Activated CD4-positive, alpha-beta T cell treated with anti-CD3 and anti-CD28 coated beads, Interleukin-2, amount 50 U/mL, for 24 hours (primary cell): ENCODE measurements at places on chromosomes 2 and 18.

- DNase-seq = no peak
These were observed 102.4 kb downstream of the LDLRAD4 start for GRCh38 chr18:13320891-13321425.

DNA sequence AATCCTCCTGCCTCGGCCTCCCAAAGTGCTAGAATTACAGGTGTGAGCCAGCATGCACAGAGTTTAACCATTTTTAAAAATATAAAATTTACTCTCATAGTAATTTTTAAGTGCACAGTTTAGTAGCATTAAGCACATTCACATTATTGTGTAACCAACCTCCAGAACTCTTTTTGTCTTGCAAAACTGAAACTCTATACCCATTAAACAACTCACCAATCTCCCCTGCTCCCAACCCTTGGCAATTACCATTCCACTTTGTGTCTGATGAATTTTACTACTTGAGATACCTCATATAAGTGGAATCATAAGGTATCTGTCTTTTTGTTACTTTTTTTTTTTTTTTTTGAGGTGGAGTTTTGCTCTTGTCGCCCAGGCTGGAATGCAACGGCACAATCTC is 112.5 kb downstream of the BMPR2 start:
- DNase-seq = no peak

DNA sequence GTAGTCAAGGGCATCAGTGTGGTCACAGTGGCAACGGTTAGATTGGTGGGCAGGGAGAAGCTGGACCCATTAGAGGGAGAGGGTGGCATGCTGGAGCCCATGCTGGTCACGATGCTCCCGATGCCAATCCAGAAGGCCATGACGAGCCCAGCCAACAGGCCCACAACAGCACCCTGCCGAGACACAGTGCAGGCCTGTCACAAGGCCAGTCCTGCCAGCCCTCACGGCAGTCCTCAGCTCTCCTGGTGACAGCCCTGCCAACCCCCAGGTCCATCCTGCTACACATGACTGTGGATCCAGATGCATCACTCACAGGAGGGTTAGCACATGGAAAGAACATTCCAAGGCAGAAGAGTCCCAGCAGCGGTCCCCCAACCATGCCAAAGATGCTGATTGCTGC is 10.2 kb upstream of the ATRAID start:
- DNase-seq = no peak

DNA sequence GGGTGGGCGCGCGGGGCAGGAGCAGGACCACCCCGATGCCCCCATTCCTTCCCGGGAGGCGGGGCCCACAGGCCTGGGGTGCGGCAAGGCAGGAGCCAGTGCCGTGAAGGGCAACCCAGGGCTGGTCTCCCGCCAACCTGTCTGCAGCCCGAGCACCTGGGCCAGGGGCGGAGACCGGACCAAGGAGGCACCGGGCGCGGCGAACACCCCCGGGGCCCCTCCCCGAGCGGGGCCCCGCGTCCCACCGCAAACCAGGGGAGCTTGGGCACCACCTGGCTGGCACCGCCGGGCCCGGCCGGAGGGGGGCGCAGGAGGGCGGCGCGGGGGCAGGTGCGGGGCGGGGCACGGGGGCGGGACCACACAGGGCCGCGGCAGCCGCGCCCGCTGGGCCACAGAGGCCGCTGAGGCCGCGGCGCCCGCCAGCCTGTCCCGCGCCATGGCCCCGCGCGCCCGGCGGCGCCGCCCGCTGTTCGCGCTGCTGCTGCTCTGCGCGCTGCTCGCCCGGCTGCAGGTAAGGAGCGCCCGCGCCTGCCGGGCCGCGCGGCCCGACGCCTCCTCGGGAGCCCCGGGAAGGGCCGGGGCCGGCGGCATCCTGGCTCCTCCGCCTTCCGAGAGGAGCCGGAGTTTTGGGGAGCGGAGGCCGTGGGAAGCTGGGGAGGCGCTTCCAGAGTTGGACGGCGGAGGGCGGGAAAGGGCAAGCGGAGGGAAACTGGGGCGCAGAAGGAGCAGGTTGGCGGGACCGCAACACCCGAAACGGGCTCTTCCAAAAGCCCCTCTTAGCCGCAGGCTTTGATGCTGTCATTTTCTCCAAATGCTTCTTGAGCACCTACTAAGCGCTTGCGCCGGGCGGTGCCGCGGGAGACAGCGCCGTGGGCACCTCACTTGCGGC is at the start of gene TNFRSF11A:
TSS of gene TNFRSF11A (plus strand) at position 394 of the 889 bp plus-strand sequence. CDS start at position 437, 43 bp downstream.
- DNase-seq = peak; percentile 49

- no peak for DNase-seq
These were observed 105.6 kb upstream of the LDLRAD4 start for GRCh38 chr18:13112982-13113381.

GRCh38 chr2:162280654-162281053 is 37.4 kb upstream of the FAP start:
- no peak for DNase-seq

DNA sequence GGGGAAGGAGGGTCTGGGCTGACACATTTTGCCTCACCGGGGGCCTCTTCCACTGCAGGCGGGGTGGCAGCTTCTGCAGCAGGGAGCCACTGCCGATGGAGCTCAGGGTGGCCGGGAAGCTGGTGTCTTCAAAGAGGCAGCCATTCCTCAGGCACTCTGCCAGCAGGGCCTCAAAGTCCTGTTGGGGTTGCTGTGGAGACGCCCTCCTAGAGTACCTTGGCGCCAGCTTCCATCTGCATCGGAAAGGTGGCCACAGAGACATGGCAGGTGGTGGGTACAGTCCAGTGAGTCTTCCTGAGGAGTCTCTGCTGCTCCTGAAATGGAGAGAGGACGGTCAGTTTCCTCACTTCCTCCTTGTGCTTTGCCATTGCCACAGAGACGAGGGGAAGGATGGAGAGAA is 12.1 kb downstream of the CAPN14 start:
- DNase-seq = no peak

- no peak for DNase-seq
These were observed 258.3 kb downstream of the HAUS1 start for GRCh38 chr18:46362533-46362932.

- no peak for DNase-seq
These were observed 9.2 kb downstream of the TGIF1 start for GRCh38 chr18:3458952-3459853.

DNA sequence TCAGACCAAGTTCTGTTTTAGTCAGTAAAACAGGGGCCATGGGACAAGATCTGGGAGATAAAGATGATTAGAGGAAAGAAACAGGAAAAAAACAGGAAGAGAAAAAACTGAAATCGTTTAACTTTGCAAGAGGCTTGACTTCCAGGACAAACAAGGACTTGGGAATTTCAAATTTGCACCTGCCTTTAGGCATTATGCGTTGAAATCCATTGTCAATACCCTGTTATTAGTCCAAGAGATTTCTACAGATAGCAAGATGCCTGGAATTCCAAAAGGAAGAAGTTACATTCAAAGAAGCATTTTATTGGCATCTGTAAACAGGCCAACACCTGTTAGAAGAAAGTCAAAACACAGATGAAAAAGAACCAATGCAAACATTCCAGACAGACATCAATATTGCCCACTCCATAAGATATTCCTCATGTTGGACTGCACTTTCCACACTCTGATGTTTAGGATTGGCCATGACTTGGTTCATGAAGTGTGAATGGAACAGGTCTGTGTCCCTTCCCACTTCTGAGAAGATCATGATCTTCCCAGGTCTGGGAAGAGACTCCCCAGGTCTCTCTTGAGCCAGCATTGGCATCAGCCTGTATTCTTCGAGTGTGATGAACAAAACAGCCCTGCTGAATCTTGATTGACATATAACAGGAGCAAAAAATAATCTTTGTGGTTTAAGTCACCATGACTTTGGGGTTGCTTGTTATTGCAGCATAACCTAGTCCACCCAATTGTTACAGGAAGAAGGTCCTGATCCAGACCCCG is 181.4 kb upstream of the FN1 start:
- no peak for DNase-seq

DNA sequence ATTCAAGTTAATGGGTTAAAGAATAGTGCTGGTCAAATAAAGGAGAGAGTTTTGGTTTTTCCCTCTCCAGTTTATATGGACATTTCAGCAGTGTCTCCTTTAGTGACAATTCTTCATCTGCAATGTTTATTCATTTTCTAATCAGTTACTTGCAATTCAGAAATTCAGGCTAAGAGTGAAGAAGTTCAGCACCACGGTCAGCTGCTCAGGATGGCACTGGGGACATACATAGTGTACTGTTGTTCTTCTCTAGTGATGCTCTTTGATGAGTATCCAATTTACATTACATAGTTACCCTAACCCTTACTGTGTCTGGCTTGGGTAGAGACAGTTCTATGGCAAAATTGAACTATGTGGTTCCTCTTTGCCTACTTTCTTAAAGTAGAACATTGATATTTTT is 412.7 kb downstream of the CNTNAP5 start:
- DNase-seq = no peak

- DNase-seq = no peak
These were observed 8.1 kb downstream of the SMAD7 start for GRCh38 chr18:48942554-48943261.

DNA sequence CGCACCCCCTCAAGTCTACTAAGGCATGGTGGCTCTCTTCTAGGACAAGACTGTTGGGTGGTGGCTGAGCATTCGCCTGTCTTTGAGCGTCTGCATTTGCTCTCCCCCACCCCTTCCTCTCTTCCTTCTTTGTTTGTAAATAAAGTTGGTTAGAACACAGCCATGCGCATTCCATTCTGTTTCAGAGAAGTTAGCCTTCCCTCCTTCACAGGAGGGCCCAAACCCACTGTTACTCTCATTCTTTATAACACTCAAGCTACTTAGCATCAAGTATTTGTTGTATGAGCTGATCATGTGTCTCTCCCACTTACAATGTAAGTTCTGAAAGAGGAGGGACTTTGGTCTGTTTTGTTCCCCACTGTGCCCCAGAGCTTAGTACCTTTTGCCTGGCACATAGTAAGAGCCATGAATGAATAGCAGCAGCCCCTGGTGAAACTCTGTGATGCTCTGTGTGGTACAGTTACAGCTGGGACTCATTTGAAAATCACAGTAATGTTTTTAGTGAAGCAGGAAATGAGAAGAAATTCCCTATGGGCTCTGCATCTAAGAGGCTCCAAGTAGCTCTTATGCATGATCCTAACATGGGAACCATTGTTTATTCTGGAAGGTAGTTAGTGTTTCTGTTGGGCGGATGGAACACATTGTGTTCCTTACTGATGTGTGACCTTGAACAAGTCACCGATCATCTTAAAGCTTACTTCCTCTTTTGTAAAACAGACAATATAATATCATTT is 7.7 kb downstream of the MGAT5 start:
- no peak for DNase-seq

- no peak for DNase-seq
These were observed 121.6 kb upstream of the CDC42EP3 start for GRCh38 chr2:37793004-37793403.

- no peak for DNase-seq
These were observed 8.5 kb downstream of the PSMD14 start for GRCh38 chr2:161316701-161317100.

DNA sequence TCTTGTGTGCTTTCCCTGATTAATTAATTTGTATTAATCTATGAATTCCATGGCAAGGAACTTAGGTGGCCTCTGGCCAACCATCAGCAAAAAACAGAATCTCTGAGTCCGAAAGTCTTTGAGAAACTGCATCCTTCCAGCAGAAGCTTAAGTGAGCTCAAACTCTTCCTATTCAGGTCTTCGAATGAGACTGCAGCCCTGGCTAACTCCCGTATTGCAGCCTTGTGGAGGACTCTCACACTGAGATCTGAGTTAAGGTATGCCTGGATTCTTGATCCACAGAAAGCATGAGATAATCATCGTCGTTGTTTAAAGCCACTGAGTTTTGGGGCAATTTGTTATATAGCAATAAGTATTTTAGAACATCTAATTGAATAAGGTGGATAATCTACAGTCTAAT is 1143.9 kb upstream of the NXPH2 start:
- DNase-seq = no peak

DNA sequence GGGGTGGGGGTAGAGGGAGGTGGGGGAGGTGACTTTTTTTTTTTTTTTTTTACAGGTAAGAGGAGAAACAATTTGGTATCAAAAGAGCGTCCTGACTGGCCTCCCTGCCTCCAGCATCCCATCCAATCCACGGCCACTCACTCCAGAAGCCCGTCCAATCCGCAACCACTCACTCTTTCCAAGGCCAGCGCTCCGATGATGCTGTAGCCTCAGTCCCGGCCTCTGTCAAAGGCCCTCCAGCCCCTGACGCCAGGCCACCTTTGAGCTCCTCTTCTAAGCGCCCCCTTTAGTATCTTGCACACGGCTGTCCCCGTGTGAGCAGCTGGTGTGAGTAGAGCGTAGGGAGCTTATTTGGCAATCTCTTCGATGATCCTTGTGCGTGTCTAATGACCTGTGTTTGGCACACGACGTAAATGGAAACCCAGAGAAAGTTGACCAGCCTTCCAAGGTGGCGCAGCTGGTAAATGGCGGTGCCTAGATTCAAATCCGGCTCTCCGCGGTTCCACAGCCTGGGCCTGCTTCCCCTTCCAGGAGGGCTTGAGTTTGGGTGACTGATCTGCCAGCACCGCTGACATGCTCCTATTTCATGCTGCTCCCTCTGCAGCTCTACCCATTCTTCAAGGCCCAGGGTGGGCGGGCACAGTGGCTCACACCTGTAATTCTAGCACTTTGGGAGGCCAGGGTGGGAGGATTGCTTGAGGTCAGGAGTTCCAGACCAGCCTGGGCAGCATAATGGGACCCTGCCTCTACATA is 23.8 kb upstream of the PXDN start:
- no peak for DNase-seq

GRCh38 chr18:44465381-44465841 is 215.3 kb upstream of the SETBP1 start:
- no peak for DNase-seq

- no peak for DNase-seq
These were observed 1081.9 kb downstream of the LRP1B start for GRCh38 chr2:141048951-141049350.

- DNase-seq = no peak
These were observed 72.3 kb downstream of the CMPK2 start for GRCh38 chr2:6793371-6793770.

DNA sequence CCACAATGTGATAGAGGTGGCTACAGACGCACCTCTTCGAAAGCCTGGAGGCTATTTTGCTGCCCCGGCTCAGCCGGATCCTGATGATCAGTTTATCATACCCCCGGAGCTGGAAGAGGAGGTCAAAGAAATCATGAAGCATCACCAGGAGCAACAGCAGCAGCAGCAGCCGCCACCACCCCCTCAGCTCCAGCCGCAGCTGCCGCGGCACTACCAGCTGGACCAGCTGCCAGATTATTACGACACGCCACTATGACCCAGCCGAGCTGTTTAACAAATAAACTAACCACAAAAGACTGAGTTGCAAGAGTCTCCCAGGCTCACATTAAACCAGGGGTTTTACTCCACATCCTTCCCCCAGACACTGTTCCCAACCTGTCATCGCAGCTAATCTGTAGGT is 263.8 kb downstream of the PHLPP1 start:
- no peak for DNase-seq

- DNase-seq = no peak
These were observed 149.3 kb downstream of the CABLES1 start for GRCh38 chr18:23284629-23285028.

GRCh38 chr2:17547737-17548136 is 7.2 kb downstream of the VSNL1 start:
- DNase-seq = no peak

DNA sequence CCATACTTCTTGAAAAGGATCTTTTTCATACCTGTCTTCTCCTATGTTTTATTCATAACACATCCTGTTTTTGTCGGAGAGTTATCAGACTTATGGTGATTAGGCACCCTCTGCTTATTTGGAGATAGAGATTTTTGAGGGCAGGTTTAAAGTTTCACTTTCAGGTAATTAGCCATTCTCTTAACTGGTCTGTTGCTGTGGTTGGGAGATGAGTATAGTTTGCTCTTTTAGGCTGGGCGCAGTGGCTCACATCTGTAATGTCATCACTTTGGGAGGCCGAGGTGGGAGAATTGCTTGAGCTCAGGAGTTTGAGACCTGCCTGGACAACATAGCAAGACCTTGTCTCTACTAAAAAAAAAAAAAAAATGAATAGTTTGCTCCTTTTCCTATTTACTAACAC is 25.3 kb downstream of the SFTPB start:
- DNase-seq = no peak
